ENCODE measurements at places on chromosomes 6 and 20. TPM values are rescaled to one million over a fixed set of nuclear protein-coding genes. Genes with fewer than 3 reads are reported as not detected.

The HRH3 gene
- total RNA-seq, result not detected

The NOX3 gene
- total RNA-seq, result not detected

DNA sequence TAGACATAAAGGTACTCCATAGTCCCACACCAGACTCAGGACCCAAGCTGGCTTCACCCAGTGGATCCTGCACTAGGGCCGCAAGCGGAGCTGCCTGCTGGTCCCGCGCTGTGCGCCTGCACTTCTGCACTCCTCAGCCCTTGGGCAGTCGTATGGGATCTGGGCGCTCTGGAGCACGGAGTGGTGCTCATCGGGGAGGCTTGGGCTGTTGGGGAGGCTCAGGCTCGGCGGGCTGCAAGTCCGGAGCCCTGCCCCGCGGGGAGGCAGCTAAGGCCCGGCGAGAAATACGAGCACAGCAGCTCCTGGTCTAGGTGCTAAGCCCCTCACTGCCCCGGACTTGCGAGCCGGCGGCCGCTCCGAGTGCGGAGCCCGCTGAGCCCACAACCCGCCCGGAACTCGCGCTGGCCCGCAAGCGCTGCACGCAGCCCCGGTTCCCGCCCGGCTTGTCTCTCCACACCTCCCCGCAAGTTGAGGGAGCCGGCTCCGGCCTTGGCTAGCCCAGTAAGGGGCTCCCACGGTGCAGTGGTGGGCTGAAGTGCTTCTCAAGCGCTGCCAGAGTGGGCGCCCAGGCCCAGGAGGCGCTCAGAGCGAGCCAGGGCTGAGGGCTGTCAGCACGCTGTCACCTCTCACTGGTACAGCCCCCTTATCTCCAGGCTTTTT, 33.4 kb upstream of the GCNT2 start:
- no peak for DNase-seq

DNA sequence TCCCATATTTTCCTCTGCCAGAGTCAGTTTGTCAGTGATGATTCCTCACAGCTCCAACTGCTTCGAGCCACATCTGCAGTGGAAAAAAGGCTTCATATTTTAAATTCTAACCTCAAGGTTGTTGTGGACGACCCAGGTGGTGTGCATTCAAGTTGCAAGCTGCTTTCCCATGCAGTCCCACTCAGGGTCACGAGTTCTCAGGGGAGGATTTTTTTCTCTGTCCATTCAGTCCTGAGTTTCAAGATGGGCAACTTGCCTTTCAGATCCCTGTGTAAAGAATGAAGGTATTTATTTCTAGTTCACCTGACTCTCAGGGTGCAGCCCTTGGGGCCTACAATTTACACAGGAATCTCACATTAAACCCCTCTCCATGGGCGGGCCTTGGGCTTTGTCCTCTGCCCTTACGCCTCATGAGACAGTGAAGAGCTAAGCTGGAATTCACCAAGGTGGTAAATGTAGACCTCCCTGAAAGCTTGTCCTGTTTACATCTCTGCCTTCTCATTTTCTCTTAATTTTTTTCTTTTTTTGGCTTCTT, 65.9 kb downstream of the TPD52L1 start:
- peak; percentile 4 for DNase-seq

DNA sequence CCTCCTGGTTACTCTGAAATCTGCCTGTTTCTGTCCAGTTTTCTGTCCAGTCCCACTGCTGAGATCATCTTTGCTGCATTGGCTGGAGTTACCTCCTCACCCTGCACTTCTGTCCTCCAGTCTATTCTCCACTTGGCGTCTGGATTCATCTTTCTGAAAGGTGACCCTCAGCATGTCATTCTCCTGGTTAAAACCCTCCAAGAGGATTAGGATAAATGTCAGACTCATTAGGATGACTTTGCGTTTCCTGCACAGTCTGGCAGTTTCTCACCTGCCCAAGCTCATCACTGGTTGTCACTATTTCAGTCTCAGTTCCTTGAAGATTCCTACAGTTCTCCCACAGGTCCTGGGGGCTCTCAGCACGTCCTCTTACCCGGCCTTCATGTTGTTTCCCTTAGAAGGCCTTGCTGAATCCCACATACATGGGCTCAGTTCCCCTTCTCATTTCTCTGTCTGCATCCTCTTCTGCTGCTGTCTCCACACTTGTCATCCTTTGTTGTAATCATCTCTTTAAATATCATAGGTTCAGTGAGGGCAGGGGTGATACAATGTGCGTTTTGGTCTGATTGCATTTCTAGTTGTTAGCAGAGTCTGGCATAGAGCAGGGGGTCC, 374.8 kb downstream of the QKI start:
- no peak for DNase-seq

DNA sequence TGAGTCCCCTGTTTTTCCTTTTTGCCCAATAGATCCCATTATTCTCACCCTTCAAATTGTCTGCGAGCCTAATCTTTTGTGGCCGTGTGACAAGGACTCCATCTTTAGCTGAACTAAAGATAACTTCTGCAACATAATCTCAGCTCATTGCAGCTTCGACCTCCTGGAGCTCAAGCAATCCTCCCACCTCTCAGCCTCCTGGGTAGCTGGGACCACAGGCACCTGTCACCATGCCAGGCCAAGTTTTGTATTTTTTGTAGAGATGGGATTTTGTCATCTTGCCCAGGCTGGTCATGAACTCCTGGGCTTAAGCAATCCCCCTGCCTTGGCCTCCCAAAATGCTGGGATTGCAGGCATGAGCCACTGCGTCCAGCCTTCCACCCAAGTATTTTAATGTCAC, 161.0 kb downstream of the GJA1 start:
- no peak for DNase-seq

GRCh38 chr6:137222381-137222780, 3.2 kb upstream of the IFNGR1 start:
- no peak for DNase-seq

Data from thyroid gland (tissue), 4 donors.